ENCODE measurements at places on chromosomes 4 and X.

GRCh38 chrX:135431886-135432285, 10.1 kb downstream of the SMIM10L2A start:
- DNase-seq, result no peak

- DNase-seq, result peak; percentile 90
Measured at GRCh38 chrX:69556060-69557011, 52.2 kb downstream of the NALF2 start.

DNA sequence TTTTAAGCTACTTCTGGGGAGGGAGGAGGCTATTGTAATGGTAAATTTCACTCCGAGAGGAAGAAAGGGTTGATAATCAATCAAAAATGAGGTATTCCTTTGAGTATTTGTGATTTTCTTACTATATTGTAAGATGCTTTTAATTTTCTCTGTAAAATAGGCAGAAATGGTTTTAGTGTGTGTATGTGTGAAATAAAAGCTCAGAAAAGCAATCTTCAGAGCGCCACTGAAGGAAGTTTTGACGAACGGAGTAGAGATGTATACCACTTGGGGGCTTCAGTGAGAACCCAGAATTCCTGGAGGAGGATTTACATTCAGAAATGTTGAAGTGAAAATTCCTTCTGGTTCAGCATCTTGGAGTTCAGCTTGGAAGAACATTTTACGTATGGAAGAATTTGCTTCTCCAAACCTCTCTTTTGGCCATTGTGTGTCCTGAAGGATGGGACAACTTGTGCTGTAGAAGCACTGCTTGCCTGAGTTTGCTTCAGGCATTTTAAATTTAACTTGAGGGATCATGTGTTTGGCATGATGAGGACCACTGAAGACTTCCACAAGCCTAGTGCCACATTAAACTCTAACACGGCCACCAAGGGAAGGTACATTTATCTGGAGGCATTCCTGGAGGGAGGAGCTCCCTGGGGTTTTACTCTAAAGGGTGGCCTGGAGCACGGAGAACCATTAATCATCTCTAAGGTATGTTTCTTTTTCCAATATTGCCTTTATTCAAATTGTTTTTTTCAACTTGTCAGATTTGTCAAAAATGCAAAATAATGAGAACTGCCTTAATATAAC, 695 bp downstream of the SHROOM3 start:
- DNase-seq, result no peak

GRCh38 chr4:30117433-30117832, 602.7 kb upstream of the PCDH7 start:
- DNase-seq, result no peak

DNA sequence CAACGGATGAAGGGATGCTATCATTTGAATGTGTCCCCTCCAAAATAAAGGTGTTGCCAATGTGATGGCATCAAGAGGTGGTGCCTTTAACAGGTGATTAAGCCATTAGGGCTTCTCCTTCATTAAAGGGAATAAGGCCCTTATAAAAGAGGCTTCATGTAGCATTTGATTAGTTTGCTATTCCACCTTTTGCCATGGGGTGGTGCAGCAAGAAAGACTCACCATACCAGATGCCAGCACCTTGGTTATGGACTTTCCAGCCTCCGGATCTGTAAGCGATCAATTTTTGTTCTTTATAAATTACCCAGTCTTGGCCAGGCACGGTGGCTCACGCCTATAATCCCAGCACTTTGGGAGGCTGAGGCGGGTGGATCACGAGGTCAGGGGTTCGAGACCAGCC, 7.9 kb upstream of the SLC25A43 start:
- peak; percentile 37 for DNase-seq

DNA sequence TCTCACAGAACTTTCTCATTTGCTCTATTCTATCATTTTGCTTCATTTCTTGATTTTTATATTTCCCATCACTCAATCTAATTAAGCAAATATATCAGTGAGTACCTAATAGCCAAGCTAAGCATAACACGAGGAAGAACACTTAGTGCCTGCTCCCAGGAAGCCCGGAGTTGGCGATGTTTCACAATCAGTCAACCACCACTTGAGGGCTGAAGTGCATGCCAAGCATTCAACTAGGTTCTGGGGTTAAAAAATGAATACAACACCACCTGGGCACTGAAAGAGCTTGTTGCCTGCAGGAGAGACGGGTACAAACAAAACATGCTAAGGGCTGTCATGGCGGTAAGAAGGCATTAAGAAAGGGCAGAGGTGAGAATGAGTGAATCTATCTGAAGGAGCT, 47.5 kb downstream of the UCHL1 start:
- DNase-seq, result no peak

DNA sequence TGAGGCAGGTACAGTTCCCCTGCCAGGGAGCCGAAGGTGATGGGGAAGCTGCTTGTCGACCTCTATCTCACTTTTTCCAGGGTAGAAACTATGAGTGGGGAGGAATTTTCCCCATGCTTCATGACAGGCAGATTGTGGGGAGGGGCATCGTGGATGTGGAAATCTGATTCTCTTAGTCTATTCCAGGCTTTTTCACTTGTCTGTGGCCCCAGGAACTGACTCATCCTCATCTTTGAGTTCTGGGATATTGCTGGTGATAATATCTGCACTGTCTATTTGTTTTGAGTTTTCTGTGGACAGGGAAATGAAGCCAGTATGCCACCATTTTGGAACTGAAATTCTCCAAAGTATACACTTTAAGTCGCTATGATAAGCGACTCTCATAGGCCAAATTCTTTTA, 7.6 kb upstream of the TLR2 start:
- no peak for DNase-seq

DNA sequence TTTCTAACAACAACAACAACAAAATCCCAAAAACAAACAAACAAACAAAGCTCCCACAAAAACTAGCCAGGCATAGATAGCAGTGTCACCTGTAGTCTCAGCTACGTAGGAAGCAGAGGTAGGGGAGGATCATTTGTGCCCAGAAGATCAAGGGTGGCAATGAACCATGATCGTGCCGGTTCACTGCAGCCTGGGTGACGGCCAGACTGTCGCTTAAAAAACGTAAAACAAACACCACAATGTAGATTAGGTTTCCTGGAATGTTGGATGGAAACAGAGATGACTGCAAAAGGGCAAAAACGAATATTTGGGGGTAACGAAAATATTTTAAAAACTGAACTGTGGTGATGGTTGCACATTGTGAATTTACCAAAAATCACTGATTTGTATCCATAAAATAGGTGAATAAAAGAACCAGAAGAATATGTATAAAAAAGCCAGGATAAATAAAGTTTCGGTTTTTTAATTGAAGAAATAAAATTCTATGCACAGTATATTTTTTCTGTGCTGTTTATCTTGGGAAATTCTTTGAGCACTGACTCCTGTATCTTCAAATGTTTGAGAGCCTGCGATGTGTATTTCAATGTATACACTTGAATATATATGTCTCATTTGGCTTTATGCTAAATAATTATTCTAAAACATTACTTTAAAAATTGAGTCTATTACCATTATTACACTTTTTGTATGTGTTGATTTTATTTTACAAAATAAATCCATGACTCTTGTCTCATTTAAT, 1477.0 kb downstream of the PCDH7 start:
- DNase-seq, result no peak

DNA sequence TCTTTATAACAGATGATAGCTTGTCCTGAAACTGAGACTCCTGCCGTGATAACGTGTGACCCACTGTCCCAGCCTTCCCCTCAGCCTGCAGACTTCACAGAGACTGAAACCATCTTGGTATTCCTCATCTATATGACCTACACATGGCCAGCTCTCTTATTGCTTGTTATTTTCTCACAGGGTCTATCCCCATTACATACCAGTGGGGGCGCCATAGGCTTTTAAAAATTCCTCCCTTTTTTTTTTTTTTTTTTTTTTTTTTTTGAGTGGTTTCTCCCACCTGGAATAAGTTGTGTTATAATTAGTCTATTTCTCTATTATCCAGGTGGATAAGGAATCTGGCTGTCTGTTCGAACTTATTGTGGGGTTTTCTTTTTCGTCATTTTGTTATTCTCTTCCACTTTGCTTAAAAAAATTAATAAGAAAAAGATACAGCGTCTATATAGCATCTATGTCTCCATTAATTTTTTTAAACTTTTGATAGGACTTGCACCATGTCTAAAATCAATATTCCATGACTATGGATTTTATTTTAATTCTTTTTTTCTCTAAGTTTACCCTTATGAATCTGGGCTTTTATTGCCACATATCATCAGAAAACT, 47.2 kb downstream of the GYG2 start:
- peak; percentile 18 for DNase-seq

- no peak for DNase-seq
Measured at GRCh38 chrX:23901060-23901459, 6.7 kb downstream of the APOO start.

DNA sequence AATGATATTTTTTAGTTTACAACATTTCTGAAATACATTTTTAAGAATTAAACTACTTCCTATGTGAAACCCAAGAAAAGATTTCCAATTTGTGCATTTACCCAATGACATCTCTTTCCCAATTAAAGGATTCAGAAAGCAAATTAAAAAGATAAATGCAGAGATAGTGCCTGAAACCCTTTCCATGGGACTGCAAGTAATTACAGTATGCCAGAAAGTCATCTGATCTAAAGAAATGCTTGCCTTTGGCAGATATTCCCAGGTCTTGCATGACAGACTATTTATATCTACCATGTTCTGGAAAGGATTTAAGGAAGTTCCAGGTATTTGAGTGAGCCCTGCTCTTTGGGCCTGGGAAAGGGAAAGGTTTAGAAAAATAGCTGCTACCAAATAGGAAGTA, 41.6 kb upstream of the CXorf38 start:
- DNase-seq, result no peak

DNA sequence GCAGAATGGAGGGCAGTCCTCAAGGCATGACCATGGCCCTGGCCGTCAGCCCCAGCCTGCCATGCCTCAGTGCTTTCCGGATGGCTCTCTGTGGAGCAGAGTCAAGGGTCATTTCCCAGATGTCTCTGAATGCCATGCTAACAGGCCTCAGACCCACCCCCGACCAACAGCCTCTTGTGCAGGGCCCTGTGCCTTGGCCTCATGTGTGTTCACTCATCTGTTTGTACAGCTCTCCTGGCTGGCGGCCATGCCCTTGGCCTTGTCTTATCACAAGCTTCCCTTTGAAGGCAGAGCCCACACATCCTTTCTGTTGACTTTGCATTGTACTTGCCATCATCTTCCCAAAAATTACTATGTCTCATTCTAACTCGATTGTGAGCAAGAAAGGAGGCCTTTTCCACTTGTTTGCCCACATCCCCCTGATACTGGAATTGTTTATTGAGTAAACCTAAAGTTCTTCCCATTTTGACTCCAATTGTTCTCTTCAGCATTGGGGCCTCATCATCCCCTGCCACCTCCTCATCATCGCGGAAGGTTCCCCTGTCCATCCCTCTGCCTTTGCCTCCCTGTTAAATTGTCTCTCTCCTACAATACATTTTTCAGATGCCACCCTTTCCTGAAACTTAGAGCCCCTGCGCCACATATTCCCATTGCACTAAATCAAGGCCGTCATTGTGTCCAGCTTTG, 6.3 kb downstream of the CA5B start:
- DNase-seq, result no peak

DNA sequence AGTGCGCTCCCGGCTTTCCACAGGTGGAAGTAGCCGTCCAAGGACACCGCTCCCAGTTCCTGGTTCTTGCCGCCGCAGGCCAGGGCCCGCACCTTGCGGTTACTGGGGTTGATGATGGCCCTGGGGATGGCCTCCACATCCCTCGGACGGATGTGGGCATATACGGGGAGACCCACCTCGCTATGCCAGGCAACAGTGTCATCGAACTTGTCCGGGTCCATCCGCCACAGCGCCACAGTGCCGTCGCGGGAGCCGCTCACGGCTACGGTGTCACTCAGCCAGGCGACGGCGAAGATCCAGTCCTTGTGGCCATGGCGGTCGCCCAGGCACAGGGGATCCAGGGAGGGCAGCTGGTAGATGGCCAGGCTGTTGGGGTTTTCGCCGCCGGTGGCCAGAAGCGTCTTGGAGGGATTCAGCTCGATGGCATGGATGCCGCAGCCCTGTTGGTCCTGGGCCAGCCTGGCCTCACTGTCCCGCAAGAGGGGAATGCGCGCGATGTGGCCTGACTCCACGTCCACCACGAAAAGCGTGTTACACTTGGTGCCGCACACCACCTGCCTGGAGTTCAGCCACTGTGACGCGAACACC, 795 bp downstream of the DCAF12L1 start:
- no peak for DNase-seq

DNA sequence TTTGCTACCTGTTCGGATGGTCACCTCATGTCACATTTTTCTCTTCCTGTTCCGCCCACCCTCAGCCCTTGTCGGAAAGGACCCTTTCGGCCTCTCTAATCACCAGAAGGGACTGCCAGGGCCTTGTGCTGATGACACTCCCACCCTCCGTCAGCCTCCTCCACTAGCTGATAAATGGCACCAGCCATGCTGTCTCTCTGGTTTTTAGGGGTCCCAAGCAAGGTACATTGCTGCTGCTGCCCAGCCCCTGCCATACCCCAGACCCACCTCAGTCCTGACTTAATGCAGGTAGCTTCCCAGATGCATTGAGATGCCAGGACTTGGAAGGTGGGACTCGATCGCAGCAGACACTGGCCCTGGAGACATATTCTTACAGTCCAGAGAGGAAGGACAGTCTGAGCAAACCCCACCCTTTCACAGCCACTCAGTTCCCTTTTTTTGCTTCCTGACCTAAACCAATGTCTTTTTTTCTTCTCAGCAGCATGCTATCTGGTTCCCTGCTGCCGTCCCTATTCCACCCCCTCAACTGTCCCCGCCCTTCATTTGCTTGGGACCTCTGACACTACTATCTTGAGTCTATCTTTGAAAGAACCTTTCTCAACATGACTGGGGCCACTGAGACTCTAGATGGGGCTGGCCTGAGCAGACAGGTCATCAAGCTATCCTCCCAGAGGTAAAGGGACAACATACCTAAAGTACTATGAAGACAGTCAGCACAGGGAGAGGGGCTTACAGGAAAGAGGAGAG, at the start of gene BTK:
Gene BTK, minus strand, starts transcription at position 397 of the 747 bp plus-strand sequence. CDS start 10,907 bp downstream, outside the sequence.
- no peak for DNase-seq

DNA sequence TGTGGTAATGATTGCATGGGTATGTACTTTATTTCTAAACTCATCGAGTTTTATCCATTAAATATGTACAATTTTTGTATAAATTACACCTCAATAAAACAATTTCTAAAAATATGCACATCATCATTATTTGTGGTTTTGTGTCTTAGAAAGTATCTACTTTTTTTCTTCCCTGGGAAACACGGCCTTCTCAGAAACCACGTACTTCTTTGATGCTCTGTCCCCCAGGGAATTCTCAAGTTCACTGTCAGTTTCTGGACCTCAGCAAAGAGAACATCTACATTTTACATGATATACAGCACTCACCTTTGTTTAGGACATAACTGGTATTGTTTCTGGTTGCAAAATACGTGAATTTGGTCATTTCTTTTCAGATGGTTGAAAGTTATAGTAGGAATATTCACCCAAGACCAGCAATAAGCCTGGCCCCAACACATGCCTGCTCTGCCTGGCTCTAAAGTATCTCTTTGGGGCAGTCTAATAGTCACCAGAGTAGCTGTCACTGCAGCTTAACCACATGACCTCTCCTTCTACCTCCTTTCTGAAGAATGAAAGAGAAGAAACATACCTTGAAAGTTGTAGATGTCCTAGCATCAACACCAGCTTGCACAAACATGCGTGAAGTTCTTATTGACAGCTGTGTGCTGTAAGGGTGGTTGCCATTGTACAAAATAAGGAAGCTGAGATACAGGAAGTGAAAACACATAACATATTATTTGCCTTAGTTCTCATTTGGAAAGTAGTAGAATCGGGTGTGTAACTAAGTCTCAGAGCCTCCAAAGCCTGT, 48.4 kb upstream of the SPANXN4 start:
- DNase-seq, result no peak

GRCh38 chrX:17596546-17597205, 140.6 kb upstream of the SCML1 start:
- no peak for DNase-seq

GRCh38 chrX:13248867-13249486, 70.9 kb downstream of the ATXN3L start:
- no peak for DNase-seq

GRCh38 chr4:82388405-82388804, 14.6 kb upstream of the HNRNPD start:
- DNase-seq, result no peak
